ENCODE measurements at places on chromosomes 1 and 21.
A peak's percentile ranks its signal among the peaks of the same experiment; 100 is the strongest.

- peak; percentile 31 for DNase-seq
Measured at GRCh38 chr1:117060441-117061317, 553 bp downstream of the TTF2 start.

DNA sequence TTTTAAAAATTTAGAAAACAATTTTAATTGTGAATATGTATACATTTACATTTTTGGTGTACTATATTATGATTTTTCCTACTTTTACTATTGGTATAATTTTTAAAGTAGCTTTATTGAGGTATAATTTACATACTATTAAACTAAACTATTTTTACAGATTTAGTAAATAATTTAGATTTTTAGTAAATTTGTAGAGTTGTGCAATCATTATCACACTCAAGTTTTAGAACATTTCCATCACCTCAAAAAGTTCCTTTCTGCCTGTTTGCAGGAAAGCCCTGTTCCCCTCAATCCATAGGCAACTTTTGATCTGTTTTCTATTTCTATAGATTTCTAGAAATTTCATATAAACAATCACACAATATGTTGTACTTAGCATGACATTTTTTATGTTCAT lies 8.2 kb downstream of the PHTF1 start:
- DNase-seq, result no peak

DNA sequence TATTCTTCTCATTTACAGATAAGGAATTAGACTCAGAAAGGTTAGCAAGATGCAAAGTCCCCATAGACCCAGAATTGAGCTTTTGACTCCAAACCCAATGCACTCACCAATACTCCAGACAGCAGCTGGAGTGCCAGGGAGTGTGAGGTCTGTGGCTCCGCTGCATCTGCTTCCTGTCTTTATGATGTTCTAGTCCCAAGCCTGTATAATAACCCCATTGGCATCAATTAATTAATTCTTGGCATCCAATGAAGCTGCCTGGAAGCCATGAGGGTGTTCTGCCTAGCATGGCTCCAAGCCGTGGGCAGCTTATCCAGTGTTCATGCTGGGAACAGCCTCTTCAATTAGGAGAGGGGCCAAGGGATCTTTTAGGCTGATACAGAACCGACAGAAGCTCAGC lies 188.7 kb downstream of the GIPC2 start:
- DNase-seq, result no peak

GRCh38 chr1:56436912-56437417 lies 142.4 kb downstream of the PLPP3 start:
- no peak for DNase-seq

DNA sequence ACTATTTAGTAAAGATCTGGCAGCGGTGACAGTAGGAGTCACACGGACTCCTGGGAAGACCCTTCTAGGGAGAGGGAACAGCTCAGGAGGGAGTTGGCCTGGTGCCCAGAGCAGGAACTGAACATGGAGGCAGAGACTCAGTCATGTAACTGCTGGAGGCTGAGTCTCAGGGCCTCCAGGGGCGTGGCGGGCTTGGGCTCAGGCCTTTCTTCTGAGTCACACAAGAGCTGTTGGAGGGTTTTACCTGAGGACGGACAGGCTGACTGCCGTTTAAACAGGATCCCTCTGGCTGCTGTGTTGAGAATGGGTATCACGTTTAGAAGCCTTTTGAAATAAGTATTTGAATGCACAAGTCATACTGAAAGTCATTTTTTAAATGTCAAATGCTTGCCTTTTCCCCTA lies 7.2 kb upstream of the ETS2 start:
- DNase-seq, result no peak

DNA sequence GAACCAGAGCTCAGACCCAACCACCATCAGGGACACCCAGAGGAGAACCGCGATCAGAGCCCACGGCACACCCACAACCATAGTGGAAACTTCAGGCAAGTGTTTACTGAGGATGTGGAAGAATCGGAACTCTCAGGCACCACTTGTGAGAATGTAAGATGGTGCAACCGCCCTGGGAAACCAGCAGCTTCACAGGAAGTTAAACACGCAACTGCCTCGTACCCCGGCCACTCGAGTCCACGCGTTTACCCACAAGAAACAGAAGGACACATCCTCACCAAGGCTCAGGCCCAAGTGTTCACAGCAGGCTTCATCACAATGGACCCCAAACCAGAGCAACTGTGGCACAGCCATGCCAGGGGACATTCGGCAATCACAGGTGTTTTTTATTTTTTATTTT lies 51.4 kb upstream of the COL6A2 start:
- DNase-seq, result no peak

DNA sequence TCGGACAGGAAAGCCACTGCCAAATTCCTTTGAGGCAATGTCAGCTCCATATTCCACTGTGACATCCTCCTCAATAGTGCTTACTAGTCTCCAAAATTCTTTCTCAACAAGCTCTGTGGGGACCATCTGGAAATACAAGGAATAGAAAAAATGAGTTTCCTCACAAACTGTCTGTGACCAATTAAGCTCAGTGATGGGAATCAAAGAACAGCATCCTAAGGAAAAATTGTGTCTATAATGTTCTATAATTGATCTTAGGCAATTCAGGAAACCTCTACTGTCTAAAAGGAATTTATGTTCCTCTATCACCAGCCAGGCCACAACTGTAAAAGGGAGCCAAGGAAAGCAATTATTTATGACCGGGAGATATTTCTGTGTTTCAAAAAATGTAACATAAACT lies 46.1 kb upstream of the SYT2 start:
- DNase-seq, result no peak

- no peak for DNase-seq
Measured at GRCh38 chr1:156705321-156705917, at the start of gene CRABP2. Gene CRABP2 (minus strand): TSS chr1:156705583. CDS start chr1:156705446, 137 bp downstream.

DNA sequence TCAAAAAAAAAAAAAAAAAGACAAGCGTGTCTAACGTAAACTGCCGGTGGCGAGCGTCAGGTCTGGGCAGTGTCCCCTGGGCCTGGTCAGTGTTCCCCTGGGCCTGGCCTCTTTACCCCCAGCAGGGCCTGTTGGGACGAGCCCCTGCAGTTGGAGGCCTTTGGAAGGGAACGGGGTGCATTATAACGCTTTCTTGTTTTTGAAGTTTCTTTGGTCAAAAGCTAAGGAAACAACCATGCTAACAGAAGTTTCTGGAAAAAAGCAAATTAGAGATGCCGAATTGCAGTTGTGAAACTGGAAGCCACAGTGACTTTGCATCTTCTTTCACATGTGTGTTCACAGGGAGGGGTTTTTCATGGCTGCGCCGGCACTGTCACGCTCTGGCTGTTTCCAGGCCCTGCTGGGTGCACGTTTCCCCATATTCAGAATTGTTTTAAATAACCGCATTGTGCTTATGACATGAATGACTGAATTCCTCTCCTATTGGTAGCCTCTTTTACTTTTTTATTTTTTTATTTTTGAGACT lies 16.0 kb downstream of the RRP1 start:
- no peak for DNase-seq

DNA sequence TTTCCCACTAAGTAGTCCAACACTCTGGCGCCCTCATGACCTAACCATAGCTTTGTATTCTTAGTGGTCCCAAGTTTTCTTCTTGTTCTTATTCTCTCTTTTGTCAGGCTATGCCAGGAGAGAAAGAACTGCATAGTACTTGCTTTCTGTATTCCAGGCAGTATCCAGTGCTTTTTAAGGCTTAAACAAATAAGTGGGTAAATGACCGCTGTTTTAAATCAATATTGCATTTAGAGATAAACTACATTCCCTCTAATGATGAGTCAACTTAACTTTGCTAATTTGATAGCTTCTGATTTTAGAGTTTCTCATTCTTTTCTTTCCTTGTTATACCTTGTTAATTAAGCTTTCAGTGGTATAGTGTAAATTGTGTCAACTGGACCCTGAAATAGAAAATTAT lies 139.6 kb downstream of the ZP4 start:
- no peak for DNase-seq

DNA sequence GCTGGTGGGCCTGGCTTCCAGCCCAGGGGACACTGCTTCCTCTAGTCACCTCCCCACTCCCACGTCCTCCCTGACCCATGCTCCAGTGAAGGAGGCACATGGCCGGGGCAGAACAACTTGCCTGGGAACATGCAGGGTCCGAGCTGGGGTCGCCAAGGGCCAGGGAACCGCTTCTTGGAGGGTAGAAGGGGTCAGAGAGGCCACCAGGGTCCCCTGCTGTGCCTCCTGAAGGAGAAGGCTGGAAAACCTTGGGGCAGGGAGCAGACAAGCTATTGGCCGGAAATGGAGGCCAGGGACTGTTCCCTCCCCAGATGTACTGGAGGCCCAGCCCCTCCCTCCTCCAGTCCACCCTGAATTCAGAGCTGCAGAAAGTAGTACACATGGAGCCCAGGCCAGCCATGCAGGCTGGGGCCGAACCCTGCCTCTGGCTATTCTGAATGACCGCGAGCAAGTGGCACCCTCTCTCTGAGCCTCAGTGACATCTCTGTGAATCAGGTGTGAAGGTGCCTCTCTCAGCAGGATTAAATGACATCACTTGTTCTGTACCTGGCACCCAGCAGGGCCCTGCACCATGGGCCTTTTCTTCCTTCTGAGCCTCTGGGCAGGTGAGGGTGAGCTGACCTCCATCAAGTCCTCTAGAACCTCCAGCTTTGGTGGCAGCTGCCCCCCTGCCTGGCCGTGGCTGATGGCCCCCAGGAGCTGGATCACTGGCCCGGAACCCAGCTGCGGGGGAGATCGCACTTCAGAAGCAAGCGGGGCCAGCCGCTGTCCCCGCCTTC lies 15.7 kb downstream of the SPOCD1 start:
- no peak for DNase-seq

DNA sequence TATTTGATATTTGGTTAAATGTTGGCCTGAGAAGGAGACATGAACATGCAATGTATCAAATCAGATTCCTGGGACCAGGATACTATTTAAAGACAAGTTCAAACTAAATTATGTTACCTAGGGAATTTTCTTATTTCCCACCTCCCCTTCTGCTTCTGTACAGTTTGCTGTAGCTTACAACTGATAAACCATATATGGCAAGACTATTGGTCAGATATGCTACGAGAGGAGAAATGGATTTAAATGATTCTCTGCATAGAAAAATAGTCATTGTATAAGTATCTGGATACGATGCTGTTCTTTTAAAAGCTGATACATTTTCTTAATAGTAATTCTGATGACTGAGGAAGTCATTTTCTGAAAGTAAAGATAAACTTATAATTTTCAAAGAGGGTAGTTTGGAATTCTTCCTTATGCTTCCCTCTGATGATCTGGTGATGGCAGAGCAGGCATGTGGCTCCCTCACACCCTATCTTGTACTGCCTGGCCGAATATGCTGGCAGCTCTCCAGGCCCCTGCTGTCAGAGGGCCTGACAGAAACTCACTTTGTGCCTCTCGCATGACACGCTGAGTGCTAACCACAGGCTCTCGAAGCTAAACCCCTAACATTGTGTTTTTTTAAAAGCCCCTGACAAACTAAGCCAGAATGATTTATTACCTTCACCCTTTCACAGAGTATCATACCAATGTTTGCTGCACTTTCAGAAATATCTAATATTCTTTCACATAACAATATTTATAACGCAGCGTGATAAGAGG lies 19.4 kb downstream of the RRP15 start:
- DNase-seq, result no peak

- no peak for DNase-seq
Measured at GRCh38 chr21:40840401-40841125, 6.4 kb downstream of the DSCAM start.

- DNase-seq, result no peak
Measured at GRCh38 chr1:32886004-32886827, at the start of gene HPCA. Gene HPCA (plus strand): TSS chr1:32886491. CDS start chr1:32888899, 2,408 bp downstream.

GRCh38 chr1:164699815-164700491 lies 141.0 kb downstream of the PBX1 start:
- DNase-seq, result no peak

DNA sequence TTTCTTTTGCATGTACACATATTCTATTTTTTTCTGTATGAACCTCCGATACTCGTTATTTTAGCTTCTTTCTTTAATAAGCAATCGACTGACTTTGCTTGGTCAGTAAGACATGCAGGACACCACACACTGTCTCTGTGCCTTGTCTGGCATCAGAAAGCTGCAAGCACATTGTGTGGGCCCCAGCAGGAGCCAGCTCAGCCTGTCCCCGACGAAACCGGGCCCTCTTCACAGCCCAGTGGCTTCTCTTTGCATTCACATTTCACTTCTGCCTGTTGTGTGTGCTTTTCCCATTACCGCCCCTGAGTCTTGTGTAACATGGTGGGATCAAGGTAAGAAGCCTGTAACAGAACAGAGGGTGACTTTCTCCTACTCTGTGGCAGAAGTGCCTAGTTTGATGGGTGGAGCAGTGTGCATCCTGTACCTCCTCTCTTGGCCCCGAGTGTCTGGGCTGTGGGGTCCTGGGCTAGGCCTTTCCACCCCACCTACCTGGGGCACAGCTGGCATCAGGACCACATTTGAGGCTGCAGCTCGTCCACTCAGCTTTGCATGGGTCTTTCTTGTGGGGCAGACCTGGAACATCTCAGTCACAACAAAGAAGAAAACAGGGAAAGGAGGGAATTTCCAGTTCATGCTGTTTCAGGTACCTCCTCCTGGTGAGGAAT lies 118.9 kb upstream of the COL6A1 start:
- no peak for DNase-seq

DNA sequence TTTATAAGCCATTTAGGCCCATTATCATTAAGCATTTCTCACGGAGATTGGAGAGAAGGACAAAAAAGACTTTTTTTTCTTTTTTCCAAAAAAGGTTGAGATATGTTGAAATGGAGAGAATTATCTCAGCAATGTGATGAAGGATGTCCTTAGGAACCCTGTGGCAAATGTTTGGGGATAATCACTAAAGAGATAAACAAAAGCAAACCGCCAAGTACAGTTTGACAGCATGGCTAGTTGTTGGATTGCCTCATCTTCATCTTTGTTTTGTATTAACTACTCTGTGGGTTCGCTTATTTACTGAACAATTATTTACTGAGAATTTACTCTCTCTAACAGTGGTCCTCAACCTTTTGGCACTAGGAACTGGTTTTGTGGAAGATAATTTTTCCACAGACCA lies 97.4 kb upstream of the HP1BP3 start:
- DNase-seq, result no peak

DNA sequence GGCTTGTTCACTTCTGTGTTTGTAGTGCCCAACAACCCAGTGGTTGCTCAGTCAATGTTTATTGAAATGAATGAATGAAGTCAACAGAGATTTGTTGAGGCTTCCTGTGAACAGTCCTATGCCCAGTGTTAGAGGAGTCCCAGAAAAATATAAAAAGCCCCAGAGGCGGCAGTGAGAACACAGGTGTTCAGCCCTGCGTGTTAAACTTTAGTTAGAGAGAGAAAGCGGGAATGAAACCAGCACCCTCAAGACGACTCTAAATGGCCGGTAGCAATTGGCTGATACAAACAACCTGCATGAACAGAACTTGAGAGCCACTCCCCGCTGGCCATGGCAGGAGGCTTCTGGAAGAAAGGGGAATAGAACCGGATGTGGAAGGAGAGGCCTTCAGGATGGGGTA lies 22.6 kb downstream of the TMEM51 start:
- DNase-seq, result no peak

DNA sequence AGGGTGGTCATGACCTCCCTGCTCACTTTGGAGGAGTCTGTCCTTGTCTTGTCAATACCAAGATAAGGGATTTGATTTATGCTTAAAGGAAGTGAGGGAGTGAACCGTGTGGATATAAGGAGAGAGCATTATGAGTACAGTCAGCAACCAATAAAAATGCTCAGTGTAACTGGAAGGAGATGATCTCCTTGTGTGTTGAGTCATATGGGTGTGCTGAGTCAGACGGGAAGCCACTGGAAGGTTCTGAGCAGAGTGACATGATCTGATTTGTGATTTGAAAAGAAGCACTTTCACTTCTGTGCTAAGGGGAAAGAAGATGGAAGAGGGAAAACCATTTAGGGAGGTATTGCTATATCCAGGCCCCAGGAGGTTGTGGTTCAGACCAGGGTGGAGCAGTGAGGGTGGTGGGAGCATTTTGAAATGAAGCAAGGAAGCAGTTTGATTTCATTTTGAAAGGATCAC lies 2.5 kb upstream of the BCL10 start:
- DNase-seq, result no peak

GRCh38 chr1:81329041-81329440 lies 471.7 kb upstream of the ADGRL2 start:
- DNase-seq, result no peak

Data from effector memory CD4-positive, alpha-beta T cell (primary cell).